Progenitor cell of endocrine pancreas (in vitro differentiated cells): ENCODE measurements at places on chromosomes 4 and X.

- no peak for DNase-seq
Observed at GRCh38 chr4:43766648-43767047, 682.0 kb downstream of the KCTD8 start.

DNA sequence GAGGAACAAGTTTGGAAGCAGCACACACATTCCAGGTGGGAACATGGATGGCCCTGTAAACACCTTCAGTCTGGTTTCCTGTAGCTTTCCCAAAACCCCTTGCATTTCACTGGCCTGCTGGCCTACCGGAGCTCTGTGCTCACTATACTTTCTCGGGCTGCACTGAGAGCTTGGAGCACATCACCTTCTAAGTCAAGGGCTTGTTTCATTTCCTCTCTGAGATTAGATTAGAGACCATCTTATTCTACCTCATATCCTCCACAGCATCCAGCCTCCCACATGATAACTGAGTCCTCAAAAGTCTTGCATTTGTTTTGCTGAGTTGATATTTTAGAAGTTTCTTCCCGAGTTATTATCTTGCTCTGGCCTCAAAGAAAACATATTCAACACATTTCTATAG, 147.7 kb downstream of the RASL11B start:
- no peak for DNase-seq

DNA sequence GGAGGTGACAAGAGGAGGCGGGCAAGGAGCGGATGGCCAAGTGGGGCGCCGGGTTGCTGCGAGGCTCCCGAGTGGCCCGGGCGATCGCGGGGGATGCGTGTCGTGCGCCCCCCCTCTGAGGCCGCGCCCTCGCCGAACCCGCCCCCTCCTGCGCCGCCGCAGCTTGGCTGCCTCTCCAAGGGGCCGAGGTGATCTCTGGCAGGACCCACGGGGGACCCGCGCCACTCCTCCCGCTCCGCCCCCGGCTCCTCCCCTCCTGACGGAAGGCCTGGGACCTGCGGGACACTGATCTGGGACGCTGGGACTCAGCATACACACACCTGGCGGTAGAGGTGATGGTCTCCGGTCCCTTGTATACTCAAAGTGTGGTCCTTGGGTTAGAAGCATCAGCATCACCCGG, 21.9 kb upstream of the FAM47C start:
- no peak for DNase-seq

GRCh38 chr4:77089866-77090265, 14.1 kb upstream of the CCNI start:
- no peak for DNase-seq

GRCh38 chr4:124785645-124786044, 73.1 kb upstream of the ANKRD50 start:
- DNase-seq: no peak

DNA sequence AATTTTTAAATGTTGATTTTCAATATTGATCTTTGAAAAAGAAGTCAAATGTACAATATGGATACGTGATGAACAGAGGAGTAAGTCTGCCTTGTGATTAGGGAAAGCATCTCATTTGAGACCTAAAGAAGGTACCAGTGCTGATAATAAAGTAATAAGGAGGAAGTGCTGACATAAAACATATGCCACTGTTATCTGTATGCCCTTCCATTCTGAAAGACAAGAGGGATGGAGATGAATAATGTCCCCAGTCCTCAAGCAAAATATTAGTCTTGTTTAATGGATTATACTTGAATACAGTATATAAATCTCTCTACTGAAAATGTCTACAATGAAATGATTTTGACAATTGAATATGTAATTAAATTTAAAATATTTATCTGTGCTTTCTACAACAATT, 58.2 kb downstream of the CCSER1 start:
- DNase-seq: no peak

DNA sequence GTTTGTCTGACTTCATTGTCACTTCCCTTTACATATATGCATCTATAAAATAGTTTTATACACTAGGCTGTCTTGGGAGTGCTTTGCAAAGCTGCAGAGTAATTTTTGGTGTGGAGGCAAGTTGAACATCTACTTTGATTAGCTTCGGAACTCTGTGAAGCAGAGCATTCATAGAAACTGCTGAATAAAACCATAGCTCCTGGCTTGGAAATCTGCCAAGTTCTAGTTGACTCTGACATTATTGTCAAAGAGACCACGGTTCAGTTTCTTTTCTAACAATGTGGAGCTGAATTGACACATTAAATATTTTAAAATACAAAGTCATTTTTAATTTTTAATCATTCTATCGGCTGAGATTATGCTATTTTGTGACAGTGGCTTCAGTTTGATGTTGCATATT, 335.0 kb downstream of the BMPR1B start:
- no peak for DNase-seq

GRCh38 chrX:118975831-118976598, 1.6 kb downstream of the LONRF3 start:
- DNase-seq: no peak

DNA sequence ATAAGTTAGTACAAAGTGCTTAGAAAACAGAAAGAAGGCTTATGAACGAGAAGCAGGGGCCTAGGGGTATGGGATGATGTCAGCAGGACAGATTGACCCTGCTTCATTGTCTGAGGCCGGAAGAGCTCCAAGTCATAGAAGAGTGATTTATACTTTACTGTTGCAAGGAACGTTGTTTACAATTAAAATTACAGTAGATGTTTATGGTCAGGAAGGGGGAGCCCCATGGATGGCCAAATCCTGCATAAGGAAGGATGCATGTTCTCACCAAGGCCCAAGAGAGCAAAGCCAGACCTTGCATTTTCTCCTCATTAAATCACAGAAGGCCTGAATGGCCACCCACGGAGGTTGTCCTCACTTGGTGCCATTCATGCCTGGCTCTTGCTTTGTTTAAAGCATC, 115.3 kb downstream of the LDB2 start:
- DNase-seq: no peak

GRCh38 chr4:152684587-152684986, 4.8 kb upstream of the TMEM154 start:
- no peak for DNase-seq

GRCh38 chr4:139558235-139559088, 2.4 kb upstream of the SETD7 start:
- no peak for DNase-seq

DNA sequence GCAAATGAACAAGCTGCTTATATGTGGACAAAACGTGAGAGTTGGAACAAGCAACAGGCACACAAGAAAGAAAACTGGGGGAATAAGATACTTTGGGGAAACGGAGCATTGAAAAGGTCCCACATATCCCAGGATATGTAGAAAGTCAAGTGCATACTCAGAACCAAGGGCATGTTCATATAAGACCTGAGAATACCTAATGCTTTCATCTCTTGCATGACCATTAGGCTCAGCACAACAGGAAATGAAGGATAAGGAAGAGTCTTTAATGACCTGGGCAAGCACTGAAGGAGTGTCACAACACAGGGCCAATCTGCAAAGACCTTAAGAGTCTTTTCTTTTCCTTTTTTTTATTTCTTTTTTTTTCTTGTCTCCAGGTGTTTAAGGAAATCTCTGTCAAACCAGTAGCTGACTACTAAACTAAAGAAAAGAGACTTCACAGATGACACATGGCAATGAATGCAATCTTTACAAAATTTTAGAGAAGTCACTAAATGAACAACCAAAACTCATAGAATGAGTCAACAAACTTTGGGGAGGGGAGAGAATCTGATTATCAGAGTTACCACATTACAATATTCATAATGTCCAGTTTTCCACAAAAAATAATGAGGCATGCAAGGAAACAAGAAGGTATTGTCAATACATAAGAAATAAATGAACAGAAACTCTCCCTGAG, 67.9 kb upstream of the STK26 start:
- no peak for DNase-seq

DNA sequence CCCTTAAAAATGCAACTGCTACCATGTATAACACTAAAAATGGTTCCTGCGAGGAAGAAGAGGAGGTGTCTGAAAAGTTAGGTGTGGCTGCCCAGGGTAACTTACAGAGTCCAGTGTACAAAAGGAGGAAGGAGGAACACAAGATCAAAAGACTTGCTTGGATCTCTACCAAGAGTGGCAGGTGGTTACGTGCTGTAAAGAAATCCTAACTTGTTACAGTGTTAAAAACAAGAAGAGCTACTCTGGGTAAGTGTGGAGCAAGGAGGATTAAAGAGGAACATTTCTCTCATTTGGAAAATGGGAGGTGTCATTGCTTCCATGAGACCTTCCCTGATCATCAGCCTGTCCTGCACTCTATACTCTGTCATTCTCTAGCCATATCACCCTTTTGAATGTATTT, 242.0 kb downstream of the PTTG2 start:
- no peak for DNase-seq

DNA sequence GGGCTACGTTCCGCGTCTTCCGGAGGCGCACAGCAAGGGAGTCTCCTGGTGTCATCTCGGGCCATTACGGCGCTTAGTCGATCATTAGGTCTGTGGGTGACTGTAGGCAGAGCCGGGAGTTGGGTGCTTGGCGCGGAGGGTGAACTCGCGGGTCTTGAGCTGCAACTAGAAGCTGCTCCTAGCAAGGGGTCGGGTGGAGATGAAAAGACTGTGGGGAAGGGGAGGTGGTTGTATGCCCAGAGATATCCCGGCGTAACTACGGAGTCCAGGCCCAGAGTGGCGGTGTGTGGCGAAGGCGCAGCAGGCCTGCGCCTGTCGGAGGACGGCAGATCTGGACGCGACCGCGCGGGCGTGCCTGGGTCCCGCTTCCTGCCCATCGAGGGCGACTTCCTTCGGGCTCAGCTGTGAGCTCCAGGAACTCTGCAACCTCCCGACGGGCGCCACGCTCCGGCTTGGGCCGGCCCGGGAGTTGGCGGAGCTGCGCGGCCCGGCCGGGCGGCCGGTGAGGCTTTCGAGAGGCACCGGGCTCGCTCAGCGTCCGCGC, 2.7 kb upstream of the NKX3-2 start:
- DNase-seq: no peak

GRCh38 chrX:148593987-148594386, 93.6 kb downstream of the AFF2 start:
- DNase-seq: no peak

- DNase-seq: no peak
Observed at GRCh38 chrX:140038842-140039241, 73.5 kb upstream of the CXorf66 start.

GRCh38 chrX:8091510-8091909, 79.6 kb downstream of the VCX2 start:
- no peak for DNase-seq

GRCh38 chr4:85058551-85058950, 92.1 kb upstream of the WDFY3 start:
- no peak for DNase-seq

- no peak for DNase-seq
Observed at GRCh38 chrX:153468008-153468580, 2.3 kb downstream of the HAUS7 start.

- DNase-seq: no peak
Observed at GRCh38 chrX:15617111-15617510, 16.4 kb upstream of the ACE2 start.

DNA sequence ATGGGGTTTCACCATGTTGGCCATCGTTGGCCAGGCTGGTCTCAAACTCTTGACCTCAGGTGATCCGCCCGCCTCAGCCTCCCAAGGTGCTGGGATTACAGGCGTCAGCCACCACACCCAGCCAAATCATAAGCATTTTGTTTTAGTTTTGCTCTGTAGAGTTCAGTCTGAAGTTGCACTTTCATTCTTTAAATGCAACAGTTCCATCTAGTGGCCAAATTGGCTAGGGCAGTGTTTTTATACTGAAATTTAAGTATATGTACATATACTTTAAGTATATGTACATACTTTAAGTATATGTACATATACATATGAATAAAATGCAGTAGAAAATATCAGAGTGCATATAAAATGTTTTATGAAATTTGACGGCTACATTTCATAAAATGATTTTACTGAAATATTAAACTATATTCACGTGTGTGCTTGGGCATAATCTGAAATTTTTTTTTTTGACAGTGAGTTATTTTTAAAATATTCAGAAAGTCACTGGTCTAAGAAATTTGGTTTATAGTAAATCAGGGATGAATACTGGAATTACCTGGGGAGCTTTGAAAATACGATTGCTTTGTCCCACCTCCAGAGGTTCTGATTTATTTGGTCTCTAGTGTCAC, 145.5 kb downstream of the NWD2 start:
- DNase-seq: no peak

DNA sequence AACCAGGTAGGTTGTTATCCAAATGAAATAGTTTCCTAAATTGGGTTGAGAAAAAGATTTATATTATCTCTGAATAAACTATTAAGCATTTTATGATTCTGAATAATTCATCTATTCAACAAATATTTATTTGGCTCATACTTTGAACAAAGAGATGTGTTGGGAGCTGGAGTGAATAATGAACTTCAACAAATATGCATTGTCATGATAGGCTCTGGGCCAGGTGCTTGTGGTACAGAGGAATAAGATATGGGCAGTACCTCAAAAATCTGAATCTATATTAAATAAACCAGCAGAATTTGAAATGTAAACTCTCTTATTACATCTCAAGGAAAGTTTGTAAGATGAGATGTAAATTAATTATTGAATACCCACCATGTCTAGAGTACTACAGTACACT, 75.7 kb upstream of the DCLK2 start:
- no peak for DNase-seq

GRCh38 chrX:56130436-56130835, 101.7 kb upstream of the KLF8 start:
- no peak for DNase-seq

DNA sequence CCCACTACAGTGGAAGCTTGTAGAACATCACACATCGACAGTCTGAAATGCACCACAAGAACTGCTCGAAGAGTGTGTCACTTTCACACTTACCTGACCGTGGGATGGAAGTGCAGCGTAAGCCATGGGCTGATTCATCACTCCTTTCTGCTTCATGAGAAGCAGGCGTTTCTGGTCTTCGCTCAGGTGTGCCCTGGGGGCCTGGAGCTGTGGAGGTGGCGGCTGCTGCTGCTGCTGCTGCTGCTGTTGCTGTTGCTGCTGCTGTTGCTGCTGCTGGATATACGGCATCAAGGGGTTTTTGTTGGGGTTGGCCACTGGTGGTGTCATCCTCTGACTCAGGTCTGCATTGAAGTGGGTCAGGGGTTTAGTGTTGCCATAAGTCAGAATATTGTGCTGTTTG, 223.6 kb downstream of the MGST2 start:
- no peak for DNase-seq

- DNase-seq: no peak
Observed at GRCh38 chrX:105526431-105526830, 295.9 kb upstream of the NRK start.

GRCh38 chr4:189265515-189265914, 675.2 kb upstream of the FRG1 start:
- no peak for DNase-seq

- DNase-seq: no peak
Observed at GRCh38 chr4:4461850-4462249, 74.9 kb downstream of the NSG1 start.

GRCh38 chr4:28723371-28723770, 1862.7 kb downstream of the STIM2 start:
- DNase-seq: no peak

- DNase-seq: no peak
Observed at GRCh38 chr4:115657991-115658650, 544.7 kb upstream of the NDST4 start.
